ENCODE measurements at places on chromosomes 5 and 9. TPM values are rescaled to one million over a fixed set of nuclear protein-coding genes. Genes with fewer than 3 reads are reported as not detected.

ADAMTSL1 gene
- not detected for total RNA-seq

- DNase-seq, result no peak
Observed at GRCh38 chr5:80934751-80935150, 25.4 kb upstream of the RASGRF2 start.

- no peak for DNase-seq
Observed at GRCh38 chr9:84993105-84993504, 323.6 kb downstream of the NTRK2 start.

DNA sequence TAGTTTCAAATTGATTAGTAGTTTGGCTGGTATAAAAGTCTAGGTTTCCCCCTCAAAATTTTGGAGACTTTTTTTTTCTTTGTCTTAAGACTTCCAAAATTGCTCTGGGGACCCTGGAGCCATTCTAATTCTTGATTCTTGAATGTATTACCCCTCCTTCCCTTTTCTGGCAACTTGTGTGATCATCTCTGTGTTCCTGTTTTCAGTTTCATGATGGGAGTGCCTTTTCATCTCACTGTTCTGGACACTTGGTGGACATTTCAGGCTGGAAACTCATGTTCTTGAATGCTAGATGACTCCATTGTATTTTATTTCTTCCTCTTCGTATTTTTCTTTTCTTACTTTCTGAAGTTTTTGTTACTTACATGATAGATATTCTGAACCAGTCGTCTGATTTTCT is 57.3 kb upstream of the LRRC70 start:
- no peak for DNase-seq

LCN2 gene
- not detected for total RNA-seq

DNA sequence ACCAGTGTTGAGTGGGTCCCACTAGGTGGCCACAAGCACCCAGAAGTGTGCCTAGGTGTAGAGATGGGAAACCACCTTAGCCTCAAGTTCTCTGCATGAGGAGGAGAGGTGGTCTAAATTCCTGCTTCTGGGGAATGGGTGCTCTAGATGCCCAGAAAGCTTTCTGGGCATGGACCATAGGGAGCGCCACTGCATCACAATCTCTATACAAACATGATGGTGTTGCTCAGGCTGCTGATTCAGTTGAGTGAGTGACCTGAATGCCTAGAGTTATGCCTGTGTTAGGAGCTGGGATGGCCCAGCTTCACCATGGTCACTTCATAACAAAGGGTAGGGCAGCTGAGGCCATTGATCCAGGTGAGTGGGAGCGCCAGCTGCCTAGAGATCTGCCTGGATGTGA is 667.9 kb upstream of the ARRDC3 start:
- DNase-seq, result no peak

DNA sequence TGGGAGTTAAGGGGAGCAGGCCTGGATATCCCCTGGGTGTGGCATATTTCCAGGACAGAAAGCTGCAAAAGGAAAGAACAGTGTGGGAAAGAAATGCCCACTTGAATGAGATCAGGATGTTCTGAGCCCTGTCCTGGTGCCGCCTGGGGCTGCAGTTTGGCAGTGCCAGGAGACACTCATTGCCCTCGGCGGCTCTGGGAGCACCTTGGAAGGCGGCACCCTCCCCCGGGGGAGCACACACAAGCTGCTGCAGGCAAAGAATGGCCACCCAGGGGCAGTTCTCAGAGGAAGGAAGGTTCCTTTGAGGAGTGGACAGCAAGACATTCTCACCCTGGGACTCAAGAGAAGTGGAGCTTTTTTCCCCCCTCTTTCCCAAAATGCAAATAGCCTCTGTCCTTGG is 305.3 kb downstream of the NTRK2 start:
- no peak for DNase-seq

GRCh38 chr9:94079236-94079635 is 5.0 kb upstream of the PTPDC1 start:
- DNase-seq, result no peak

GCNT1 gene
- total RNA-seq, result 0.24 TPM

- no peak for DNase-seq
Observed at GRCh38 chr5:41364346-41364745, 146.1 kb downstream of the PLCXD3 start.

GRCh38 chr5:83374547-83374946 is 97.0 kb upstream of the VCAN start:
- DNase-seq, result no peak

PDZD2 gene
- 0.11 TPM for total RNA-seq

DNA sequence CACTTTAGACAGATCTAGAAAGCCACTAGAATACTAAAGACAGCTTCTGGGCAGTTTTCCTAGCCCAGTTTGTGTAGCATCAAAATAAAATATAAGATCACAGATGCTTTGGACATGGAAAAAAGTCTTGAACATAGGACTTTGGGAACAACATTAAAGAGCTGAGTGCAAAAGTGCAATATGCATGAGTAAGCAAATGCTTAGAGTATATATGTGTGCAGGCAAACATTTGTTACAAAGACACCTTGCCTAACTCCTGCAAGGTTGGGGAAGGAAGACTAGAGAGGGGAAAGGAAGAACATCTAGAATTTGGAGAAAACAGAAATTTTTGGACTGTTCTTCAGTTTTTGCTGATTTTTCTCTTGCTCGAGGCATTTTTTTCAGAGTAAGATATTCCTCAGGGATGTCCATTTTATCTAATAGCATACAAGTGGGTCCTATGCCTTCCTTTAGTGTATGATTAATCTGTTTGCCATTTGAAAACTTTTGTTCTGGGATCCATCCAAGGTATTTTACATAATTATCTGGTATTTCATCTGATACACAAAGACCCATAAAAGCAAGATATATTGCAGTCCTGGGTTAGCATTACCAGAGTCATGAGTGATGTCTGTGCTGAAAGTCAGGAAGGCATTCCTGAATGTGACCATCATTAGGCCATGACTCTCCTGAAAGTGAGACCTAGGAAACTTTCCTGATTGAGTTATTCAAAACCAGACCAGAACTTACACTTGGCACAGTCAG is 142.0 kb upstream of the RGMB start:
- DNase-seq, result no peak

KCNN2 gene
- total RNA-seq, result 15.8 TPM

PRDM9 gene
- total RNA-seq, result not detected

SLC2A6 gene
- 5.0 TPM for total RNA-seq

FAM153A gene
- not detected for total RNA-seq

DNA sequence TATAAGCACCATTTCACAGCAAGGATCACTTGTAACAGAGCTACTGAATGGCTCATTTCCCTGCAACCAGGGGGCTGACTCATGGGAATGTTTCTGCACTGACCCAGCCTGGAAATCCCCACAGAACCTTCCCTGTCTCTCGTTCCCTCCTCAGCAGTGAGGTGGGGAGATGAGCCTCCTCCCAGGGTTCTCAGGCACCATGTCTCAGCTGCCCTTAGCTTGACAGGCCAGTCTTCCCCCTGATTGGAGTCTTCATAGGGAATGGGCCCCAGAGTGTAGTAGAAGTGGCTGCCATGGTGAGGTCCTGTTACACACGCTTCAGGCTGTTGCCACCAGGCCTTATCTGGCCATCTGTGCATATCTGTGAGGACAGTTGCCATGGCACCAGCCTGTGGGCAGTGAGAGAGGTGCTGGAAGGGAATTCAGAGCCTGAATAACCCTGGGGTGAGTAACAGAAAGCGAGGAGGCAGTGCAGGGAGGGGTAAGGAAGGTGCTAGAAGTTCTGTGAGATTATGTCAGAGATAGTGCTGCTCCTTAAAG is 324.4 kb downstream of the ENC1 start:
- no peak for DNase-seq

GABRB2 gene
- not detected for total RNA-seq

PCDHB12 gene
- total RNA-seq, result 0.42 TPM

DNA sequence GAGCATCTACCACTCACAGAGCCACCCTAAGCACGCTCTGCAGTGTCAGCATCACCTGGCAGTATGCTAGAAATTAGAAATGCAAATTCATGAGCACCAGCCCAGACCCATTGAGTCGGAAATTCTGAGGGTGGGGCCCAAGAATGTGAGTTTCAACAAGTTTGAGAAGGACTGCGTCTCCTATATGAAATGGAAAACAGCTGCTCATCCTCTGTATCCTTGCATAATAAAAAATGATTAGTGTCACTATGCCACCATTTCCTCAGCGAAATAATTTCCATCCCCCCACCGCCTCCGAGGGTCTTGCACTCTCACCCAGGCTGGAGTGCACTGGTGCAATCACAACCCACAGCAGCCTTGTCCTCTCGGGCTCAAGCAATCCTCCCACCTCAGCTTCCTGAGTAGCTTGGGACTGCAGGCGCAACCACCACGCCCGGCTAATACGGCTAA is 1.3 kb upstream of the IQGAP2 start:
- no peak for DNase-seq

ZNF879 gene
- total RNA-seq, result 1.1 TPM

GRCh38 chr9:83583151-83584014 is 39.6 kb upstream of the IDNK start:
- DNase-seq, result peak; percentile 78

DNA sequence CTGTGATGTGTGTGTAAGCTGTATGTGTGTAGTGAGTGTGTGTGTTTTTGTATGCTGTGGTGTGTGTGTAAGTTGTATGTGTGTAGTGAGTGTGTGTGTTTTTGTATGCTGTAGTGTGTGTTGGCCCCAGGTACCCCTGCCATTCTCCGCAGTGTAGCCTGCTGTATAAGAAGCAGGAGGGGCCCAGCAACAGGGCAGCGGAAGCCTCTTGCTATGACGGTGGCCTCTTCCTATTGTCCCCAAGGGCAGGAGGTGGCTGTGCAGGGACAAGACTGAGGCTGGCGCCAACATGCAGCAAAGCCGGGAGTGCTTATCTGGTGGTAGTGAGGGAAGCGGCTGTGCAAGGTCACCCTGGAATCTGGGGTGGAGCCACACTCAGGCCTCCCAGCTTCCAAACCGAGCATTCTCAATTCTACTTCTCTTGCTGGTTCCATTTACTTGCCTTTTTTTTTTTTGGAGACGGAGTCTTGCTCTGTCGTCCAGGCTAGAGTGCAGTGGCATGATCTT is 5.1 kb downstream of the SPAAR start:
- DNase-seq, result peak; percentile 2

- peak; percentile 90 for DNase-seq
Observed at GRCh38 chr5:45696206-45696836, at the start of gene HCN1. TSS of gene HCN1 (minus strand) at chr5:45696380.

DNA sequence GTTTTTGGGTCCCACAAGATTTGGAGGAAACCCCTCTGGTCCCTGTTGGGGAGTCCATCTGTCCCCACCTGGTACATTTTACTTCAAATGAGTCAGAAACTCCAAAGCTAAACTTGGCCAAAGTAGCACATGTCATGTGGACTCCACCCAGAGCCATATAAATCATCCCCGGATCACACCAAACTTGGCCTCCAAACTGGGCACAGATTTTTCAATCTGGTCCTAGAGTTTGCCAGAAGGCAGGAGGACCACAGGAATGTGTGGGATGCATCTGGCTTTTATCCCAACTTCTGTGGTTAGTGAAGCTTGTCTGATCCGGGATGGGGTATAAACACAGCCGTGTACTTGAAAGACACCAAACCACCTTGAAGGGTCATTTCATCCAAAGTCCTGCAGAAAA is 66.3 kb downstream of the MAT2B start:
- DNase-seq, result no peak

- DNase-seq, result no peak
Observed at GRCh38 chr5:61205013-61205412, 42.7 kb upstream of the SMIM15 start.

CCDC171 gene
- 71.0 TPM for total RNA-seq

DNA sequence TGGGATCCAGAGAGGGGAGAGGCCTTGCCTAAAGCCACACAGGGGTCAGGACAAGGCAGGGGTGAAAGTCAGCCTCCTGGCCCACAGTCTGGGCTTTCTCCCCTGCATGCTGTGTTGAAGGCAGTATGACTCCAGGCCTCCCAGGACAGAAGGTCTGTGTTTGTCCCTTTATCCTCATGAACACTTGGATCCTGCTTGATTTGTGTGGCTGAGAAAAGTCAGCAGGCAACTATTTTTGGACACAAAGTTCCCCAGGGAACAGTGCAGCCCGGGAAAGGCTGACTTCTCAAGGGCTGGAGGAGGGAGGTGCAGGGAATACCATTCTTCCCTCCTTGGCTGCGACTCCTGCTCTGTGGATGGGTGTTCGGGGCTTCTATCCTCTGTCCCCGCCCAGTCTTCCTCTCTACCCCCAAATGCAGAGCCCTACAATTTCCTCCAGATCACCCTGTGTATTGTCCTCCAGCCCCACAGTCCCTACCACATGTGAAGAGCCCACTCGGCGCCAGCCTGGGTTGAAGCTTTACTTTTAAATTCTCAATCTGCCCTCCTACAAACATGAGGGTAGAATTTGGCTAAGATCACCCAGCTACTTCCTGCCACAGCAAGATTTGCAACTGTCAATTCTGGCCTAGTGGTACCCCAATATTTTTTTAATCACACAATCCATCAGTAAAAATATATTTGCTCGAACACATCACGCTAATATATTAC is 4.1 kb downstream of the AKNA start:
- DNase-seq, result peak; percentile 90

DNA sequence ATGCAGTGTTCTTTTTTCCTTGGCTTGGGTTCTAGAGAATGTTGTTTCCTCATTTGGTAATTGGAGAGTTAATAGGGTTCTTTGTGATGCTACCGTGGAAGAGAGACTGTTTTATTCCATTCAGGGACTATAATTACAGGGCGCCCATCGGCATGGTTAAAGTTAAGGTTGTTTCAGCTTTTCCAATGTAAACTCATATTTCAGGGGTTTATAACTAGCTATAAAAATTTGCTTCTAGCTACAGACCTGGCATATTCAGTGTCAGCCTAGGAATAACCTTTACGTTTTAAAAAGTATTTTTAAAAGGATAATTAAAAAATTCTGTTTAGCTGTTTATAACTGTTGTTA is 99.1 kb downstream of the AOPEP start:
- no peak for DNase-seq

- no peak for DNase-seq
Observed at GRCh38 chr5:38009749-38010358, 170.0 kb upstream of the GDNF start.

PTGR1 gene
- total RNA-seq, result 29.2 TPM

DNA sequence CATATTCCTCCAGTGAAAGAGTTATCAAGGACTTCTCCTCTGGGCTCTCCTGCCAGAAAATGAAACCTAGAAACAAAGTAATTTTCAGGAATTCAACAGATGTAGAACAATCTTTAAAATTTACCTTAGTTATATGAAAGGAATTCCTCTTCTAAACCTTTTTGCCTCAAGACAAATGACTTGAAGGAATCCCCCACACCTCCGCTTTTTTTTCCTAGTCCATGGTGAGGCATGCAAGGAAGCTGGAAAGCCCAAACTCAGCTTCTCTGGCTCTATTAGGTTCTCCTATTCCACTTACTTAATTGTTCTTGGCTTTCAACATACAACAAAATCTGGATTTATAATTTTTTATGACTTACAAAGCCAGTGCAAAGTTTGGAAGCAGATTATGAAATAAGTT is 27.2 kb downstream of the C6 start:
- DNase-seq, result no peak

GRCh38 chr5:81183811-81184748 is 49.0 kb upstream of the CKMT2 start:
- DNase-seq, result no peak

GRCh38 chr5:131230406-131230805 is 33.4 kb upstream of the CDC42SE2 start:
- peak; percentile 58 for DNase-seq

DNA sequence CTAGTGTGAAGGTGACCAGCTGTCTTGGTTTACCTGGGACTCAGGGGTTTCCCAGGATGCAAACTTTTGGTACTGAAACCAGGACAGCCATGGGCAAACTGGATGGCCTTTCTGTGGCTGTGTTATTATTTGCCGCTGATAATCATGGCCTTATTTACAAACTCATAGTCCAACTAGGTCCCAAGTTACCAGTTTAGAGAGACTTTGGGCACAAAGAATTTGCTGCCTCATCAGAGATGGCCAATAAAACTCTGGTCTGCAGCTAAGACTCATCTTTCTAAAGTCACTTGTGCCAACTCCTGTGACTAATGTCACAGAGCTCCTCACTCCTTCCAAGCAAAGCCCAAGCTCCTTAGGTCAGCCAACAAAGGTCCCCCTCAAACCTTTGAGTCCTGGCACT is 47.5 kb upstream of the PLPP6 start:
- DNase-seq, result no peak
